ENCODE measurements at places on chromosomes 1 and 21.

DNA sequence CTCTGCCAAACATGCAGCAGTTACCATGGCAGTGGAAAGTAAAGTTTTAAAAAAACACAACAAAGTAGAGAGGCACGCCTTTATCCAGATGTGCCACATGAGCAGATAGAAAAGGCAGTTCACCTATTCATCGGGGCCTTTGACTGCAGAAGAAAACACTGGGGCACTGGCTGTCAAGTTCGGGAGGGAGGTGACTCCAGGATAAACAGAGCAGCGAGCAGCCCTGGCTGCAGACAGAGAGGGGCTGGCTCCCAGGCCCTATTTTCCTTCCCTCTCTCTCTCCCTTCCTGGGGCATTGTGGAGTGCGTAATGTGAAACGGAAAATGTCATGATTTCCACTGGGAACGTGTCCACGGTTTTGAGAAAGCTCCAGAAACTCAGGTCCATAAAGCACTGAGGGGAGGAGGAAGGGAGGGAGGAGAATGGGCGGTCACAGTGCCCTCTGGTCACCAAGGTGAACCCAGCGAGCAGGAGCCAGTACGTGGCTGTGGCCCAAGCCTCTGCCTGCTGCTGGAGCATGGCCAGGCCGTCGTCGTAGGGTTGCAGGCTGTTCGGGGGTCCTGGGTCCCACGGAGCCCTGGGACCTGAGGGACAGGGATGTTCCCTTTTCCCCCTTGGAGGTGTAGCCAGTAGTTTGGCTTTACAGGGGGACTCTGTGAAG lies 114.7 kb upstream of the IRF2BP2 start:
- H3K27me3 ChIP-seq = no peaks in the 10 kb centered on the region
- no peaks in the 10 kb centered on the region for H3K36me3 ChIP-seq
- H3K27ac ChIP-seq = peak overlapping the region; percentile 98

- H3K27ac ChIP-seq = no peak overlapping the region
- peaks cover 5% of the 10 kb centered on the region for H3K4me1 ChIP-seq
- H3K36me3 ChIP-seq = no peaks in the 10 kb centered on the region
- peaks cover 2% of the 10 kb centered on the region for H3K27me3 ChIP-seq
Observed at GRCh38 chr1:178485541-178485981, 11.2 kb downstream of the CLEC20A start.

- H3K4me1 ChIP-seq = peaks cover 21% of the 10 kb centered on the region
- peaks cover 14% of the 10 kb centered on the region for H3K36me3 ChIP-seq
- DNase-seq = no peak
Observed at GRCh38 chr1:43711524-43712386, 4.4 kb downstream of the ST3GAL3 start.

- no peaks in the 10 kb centered on the region for H3K27me3 ChIP-seq
- H3K4me1 ChIP-seq = no peaks in the 10 kb centered on the region
- H3K4me3 ChIP-seq = no peak overlapping the region
- no peak overlapping the region for H3K27ac ChIP-seq
Observed at GRCh38 chr1:224647449-224647848, 31.3 kb downstream of the CNIH3 start.

DNA sequence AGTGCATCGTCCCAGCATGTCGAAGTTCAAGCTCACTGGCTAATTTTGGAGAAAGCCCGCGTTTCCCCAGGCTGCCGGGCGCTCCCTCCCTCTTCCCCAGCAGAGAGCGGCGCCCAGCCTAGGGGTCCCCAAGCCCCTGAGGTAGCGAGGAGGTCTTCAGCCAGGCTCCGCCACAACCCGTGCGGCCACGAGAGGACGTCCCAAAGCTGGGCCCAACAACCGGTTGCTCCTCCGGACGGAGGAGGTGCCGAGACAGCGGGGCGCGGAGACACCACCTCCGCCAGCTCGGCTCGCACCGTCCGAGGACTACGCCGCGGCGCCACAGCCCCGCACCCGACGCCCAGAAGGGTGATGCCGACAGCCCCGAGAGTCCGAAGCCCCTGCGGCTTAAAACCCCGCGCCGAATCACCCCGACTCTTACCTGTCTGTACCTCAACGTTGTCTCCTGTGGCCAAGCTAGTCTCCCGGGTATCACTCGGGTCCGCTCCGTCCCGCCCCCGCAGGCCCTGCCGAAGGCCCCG lies at the start of gene DENND2C:
TSS of gene DENND2C (minus strand) at position 488 of the 521 bp plus-strand sequence. CDS start 44,065 bp downstream, outside the sequence.
- DNase-seq = no peak
- H3K27ac ChIP-seq = no peak within 1 kb of the TSS
- H3K4me1 ChIP-seq = peaks cover 9% of the 10 kb centered on the region
- no peaks in the 10 kb centered on the region for H3K36me3 ChIP-seq
- peak within 1 kb of the TSS; percentile 81 for H3K4me3 ChIP-seq
- peaks cover 5% of the 10 kb centered on the region for H3K27me3 ChIP-seq
